ENCODE measurements at places on chromosomes 5 and 9. TPM values are rescaled to one million over a fixed set of nuclear protein-coding genes. Genes with fewer than 3 reads are reported as not detected.

DNA sequence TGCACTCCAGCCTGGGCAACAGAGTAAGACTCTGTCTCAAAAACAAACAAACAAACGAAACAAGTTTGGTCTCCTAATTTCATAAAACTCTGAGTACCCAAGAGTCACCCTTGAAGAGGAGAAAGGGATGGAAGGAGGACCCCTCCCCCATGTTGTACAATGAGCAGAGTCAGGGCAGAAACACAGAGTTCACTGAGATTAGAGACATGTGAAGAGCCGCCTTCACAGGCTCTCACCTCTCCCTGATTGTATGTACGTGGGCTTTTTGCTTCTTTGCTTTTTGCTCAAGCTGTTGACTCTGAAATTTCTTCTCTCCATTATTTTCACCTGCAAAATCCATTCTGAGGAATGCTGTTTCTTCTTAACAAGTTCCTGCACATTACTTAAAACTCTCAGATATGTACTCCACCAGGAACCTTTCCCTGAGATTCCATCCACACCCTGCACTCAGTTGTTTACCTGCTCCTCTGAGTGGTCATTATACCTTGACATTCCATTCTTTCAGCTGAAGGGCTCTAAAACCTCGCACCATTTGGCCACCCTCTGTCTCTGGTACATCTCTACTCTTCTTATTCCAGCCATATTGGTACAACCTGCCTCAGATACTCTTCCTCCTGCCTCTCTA is 44.4 kb upstream of the ABCA1 start:
- no peak overlapping the region for H3K27ac ChIP-seq
- peaks cover 33% of the 10 kb centered on the region for H3K4me1 ChIP-seq
- no peak overlapping the region for H3K4me3 ChIP-seq
- H3K36me3 ChIP-seq: no peaks in the 10 kb centered on the region

CLTA gene
- total RNA-seq: 180 TPM

DNA sequence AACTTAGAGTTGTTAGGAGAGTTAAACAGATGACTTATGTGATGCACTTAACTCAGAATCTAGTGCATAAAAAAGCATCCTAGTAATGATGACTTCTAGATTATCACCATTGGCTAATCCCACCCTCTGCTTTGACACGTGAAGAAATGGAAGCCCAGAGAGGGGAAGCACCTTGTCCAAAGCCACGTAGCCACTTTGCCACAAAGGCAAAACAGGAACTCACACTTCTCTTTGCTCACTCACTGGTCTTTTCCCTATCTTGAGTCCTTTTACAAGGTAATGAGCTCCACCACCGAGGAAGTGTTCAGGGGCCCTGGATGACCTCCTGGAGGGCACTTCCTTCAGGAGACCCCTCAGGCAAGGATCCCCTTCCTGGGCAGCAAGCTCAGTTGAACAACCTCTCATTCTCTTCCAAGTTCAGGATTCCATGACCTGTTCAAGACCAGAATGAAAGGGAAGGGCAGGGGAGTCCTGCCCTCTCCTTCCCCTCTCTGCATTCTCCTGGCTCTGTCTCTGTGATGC is 89.7 kb downstream of the HRH2 start:
- no peaks in the 10 kb centered on the region for H3K4me1 ChIP-seq
- DNase-seq: no peak
- peaks cover 57% of the 10 kb centered on the region for H3K27me3 ChIP-seq
- H3K27ac ChIP-seq: no peak overlapping the region

C5orf22 gene
- total RNA-seq: 21.1 TPM

DNA sequence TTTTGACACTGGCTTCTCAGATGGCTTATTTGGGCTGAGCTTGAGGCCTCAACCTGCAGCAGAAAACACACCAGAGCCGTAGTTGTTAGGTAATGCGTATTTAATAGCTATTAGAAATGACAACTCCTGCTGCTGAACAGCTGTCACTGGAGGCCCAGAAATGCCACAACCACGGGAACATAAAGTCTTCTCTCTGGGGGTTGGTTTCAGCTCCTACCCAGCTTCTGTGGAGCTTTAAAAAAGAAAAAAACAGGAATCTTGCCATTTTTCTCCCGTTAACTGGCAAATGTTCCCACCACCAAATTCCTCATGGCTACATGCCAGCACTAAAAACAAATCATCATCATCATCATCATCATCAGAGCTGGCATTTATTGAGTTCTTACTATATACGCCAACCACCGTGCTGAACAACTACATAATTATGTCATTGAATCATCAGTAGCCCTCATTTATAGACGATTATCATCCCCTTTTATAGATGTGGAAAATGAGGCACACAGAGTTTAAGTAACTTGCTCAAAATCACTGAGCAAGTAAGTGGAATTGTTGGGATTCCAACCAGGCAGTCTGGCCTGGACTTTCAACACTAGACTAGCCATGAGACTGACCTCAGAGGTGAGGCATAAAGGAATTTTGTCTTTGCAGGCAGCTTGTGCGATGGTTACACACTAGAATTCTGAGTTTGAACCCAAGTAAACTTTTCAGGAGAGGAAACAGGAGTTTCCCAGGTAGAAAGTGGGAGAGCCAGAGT is 185.3 kb upstream of the WWC1 start:
- H3K36me3 ChIP-seq: no peaks in the 10 kb centered on the region
- H3K27ac ChIP-seq: no peak overlapping the region
- peaks cover 7% of the 10 kb centered on the region for H3K27me3 ChIP-seq
- peaks cover 9% of the 10 kb centered on the region for H3K4me1 ChIP-seq

DNA sequence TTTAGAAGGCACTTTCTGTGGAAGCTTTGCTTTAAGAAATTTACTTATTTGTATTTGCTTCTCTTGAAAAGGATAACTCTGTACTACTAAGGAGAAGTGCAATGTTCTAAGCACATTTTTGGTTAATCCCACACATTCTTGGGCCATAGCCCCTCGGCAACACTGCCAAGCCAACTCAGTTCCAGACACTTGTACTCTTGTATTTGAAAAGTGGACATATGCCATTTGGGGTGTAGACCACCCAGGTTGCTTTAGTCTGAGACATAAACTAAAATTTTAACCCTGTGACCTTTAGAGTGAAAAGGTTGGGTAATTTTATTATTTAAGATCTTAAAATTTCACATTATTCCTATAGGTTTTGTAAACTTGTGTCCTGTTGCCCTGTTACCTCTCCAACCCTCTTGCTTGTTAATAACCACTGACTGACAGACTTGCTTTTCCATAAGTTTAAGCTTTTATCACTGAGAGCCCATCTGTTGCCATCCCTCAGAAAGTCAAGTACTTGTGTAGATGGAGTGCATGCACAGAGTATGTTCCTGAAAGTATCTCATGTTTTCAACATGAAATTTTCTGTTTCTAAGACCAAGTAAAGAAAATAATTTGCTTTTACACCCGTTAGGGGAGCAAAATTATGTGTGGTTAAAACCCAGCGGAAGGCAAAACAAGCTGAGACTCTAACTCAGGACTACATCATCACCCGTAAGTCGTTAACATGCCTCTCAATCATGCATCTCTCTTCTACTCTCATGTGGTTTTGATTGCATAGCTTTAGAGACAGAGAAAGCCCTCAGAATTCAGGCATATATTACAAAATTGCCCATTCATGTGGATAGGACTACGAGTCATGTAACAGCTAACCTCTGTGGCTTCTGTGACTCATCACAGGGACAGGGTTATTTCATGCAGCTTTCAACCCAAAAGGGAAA is 117.3 kb downstream of the GDNF start:
- DNase-seq: no peak
- H3K27me3 ChIP-seq: peaks cover 2% of the 10 kb centered on the region
- H3K36me3 ChIP-seq: peaks cover 18% of the 10 kb centered on the region
- peaks cover 33% of the 10 kb centered on the region for H3K4me1 ChIP-seq
- no peak overlapping the region for H3K4me3 ChIP-seq

GRCh38 chr5:135377751-135378680 is 21.0 kb downstream of the MACROH2A1 start:
- peaks cover 38% of the 10 kb centered on the region for H3K36me3 ChIP-seq
- peak overlapping the region; percentile 89 for H3K27ac ChIP-seq
- DNase-seq: no peak
- peaks cover 65% of the 10 kb centered on the region for H3K4me1 ChIP-seq

DNA sequence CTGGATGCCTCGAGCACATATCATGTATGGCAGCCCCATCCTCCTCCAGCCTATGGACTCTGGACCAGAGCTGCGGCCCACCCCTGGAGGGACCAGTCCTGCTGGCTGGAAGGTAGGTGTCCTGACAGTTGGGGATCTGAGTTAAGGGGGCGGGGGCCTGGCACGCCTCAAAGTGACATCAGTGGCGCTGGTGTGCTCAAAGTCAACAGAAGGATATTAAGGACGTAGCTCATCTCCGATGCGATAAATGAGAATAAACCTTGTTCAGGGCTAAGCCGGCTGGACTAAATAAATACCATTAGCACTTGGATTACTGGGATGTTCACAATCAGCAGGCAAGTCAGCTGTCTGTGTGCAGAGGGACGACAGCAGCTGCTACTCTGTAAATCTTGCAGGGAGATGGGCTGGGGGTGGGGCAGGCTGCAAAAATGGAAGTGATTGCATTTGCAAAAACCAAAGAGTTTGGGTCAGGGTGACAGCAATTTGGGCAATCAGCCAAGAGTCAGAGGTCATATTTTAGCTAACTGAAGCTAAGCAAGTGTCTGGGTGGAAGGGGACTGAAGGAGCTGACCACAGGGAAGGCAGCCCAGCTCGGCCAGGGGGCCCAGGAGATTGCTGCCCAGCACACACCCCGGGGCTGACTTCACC is 80.0 kb upstream of the LRRTM2 start:
- no peak for DNase-seq
- peaks cover 42% of the 10 kb centered on the region for H3K4me1 ChIP-seq
- no peak overlapping the region for H3K4me3 ChIP-seq
- H3K27me3 ChIP-seq: no peaks in the 10 kb centered on the region

DNA sequence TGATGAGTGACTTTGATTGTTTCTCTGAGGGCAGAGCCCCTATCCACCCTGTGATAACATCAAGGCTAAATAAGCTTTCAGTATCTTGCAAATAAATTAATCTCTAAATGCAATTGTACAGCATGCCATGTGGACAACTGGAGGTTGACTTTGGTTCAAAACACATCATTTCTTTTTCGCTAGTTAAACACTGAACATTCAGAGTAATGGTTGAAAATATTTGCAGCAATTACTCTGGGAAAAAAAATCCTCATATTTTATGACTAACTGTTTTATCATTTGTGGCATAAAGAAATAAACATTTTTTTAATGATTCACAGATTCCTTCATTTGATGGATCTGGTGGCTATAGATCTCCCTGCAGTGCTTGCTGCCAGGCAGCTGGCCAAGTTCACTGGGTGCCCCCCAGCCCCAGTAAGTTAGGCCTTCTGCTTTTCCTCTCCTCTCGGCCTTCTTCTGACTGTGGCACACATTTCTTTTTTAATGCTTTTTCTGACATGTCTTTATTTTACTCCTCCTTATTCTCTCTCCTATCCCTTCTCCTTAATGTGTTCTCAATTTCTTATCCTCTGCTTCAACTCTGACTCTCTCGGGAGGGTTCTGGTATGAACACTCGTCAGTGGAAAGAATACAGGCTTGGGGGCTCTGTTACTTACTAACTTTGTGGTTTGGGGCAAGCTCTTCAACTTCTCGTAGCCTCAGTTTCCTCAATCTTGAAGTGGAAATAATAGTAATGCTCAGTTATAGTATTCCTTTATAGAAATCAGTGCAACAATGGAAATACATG is 69.6 kb downstream of the ADAMTSL1 start:
- DNase-seq: no peak
- no peak overlapping the region for H3K4me3 ChIP-seq
- H3K27ac ChIP-seq: peak overlapping the region; percentile 68
- peaks cover 46% of the 10 kb centered on the region for H3K4me1 ChIP-seq
- peaks cover under 1% of the 10 kb centered on the region for H3K36me3 ChIP-seq

- no peaks in the 10 kb centered on the region for H3K27me3 ChIP-seq
- H3K27ac ChIP-seq: no peak overlapping the region
- H3K4me1 ChIP-seq: no peaks in the 10 kb centered on the region
- H3K36me3 ChIP-seq: no peaks in the 10 kb centered on the region
These were observed 1381.8 kb downstream of the EFNA5 start for GRCh38 chr5:106288979-106289378.

All from mesothelial cell of epicardium (in vitro differentiated cells).